ENCODE measurements at places on chromosomes 1 and 21.

DNA sequence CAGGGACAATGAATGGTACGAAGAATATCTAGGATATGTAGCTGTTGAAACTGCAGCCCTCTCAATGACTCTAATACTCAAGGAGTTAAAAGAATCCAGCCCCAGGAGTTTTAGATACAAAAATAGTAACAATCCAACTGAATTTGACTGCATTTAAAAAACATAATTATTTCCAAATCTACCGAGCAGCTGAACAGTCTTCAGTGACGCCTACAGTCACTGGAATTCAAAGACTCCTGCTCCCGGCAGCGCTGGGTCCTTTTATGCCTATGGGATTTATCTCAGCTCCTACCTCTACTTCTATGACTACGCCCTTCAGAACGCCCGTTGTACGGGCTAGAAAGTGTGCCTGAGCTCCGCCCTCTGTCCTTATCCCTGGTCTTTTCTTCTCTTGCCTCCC, 55.7 kb downstream of the WARS2 start:
- no peak for DNase-seq

- DNase-seq: no peak
Measured at GRCh38 chr1:26996665-26997064, 3.2 kb downstream of the TRNP1 start.

GRCh38 chr1:53398091-53398490, 61.1 kb upstream of the DMRTB1 start:
- DNase-seq: no peak

GRCh38 chr1:210049616-210050015, 111.6 kb downstream of the SYT14 start:
- no peak for DNase-seq

- DNase-seq: no peak
Measured at GRCh38 chr1:19029191-19030085, 73.0 kb upstream of the IFFO2 start.

GRCh38 chr1:186930238-186930637, 101.5 kb downstream of the PLA2G4A start:
- DNase-seq: no peak

GRCh38 chr1:145927916-145928643, 796 bp upstream of the RBM8A start:
- no peak for DNase-seq

- no peak for DNase-seq
Measured at GRCh38 chr21:40555021-40555528, 291.9 kb downstream of the DSCAM start.

All from RKO (cell line).